ENCODE measurements at places on chromosomes 6 and 20.

- no peak for DNase-seq
These were observed 108.6 kb downstream of the BCKDHB start for GRCh38 chr6:80215063-80215462.

- DNase-seq: no peak
These were observed 1013.7 kb upstream of the GJE1 start for GRCh38 chr6:141118991-141119390.

DNA sequence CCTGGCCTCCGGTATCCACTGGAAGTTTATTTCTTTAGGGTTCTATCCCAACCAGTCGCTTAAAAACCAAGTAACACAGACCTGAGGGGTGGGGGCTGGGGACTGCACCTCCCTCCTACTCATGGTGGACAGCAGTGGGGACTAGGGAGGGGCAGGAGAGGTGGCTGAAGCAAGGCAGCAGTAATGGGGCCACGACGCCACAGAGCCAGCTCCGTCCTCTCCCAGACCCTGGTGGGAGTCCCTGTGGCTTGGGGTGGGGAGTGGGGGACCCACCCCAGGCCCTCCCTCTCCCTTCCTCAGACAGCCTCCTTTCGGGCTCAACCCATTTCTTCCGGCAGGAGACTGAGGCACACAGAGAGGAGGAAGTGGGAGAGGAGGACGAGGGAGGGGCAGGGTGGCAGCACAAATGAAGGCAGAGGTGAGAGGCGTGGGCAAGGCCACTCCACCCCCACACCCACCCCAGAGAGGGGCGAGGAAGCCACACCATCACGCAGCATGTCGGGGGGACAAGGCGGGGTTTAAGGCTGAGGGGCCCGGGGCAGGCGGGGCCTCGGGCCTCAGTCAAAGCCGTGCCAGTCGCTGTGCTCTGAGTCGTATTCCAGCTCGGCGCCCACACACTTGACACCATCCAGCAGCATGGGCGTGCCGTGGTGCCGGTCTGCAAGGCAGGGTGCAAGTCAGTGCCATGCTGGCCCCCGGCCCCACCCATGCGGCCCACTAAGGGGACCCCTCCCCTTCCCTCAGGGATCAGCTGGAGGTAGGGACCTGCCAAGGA, 13.9 kb downstream of the ADISSP start:
- no peak for DNase-seq

DNA sequence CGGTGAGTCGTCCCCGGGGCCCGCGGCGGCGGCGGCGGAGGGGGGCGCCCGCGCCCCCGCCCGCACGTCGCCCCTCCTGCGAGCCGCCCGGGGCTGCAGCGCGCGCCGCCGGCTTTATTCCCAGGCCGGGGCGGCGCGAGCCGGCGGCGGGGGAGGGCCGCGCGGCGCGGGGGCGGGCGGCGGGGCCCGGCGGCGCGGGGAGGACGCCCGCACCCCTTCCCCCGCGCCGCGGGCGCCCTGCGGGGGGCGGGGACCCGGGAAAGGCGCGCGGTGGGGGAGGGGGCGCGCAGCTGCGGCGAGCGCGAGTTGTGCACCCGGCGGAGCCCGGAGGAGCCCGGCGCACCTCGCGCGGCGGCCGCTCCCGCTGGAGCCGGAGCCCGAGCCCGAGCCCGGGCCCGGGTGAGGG, 646 bp downstream of the HMGA1 start:
- DNase-seq: no peak

- no peak for DNase-seq
These were observed 140.6 kb downstream of the RPS12 start for GRCh38 chr6:132954936-132955335.

DNA sequence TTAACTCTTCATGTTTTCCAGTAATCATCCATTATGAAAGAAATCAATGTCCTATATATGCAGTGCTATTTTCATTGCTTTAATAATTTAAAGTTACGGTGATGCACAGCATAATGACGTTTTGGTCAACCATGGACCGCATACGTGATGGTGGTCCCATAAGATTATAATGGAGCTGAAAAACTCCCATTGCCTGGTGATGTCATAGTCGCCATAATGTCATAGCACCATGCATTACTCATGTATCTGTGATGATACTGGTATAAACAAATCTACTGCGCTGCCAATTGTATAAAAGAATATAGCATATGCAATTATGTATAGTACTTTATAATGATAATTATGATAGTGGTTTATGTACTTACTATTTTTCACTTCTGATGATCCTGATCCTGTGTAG, 42.3 kb upstream of the ALDH8A1 start:
- DNase-seq: no peak

DNA sequence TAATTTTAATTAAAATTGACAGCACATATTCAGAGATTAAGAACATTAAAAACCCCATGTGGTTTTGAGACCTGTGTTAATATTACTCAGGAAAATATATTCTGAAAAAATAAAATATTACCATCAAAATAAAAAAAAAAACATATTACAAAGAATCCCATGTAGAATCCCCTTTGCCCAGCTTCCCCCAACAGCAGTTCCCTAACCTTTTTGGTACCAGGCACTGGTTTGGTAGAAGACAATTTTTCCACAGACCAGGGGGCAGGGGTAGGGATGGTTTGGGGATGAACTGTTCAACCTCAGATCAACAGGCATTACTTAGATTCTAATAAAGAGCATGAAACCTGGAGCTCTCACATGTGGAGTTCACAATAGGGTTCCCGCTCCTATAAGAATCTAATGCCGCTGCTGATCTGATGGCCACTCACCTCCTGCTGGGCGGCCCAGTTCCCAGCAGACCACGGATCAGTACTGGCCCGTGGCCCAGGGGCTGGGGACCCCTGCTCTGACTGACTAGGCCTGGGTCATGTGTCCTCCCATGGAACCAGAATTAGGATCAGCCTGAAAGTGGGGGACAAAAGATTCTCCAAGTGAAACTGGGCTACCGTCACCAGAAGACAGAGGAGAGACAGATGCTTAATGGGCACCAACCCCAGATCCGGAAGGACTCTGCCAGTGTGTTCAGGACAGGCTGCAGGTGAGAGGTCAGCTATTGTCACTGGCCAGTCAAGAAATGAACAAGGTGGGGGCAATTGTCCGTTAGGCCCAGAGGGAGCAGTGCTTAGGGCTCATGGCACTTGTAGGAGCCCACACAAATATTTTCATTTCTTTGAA, 235.5 kb downstream of the PREX1 start:
- no peak for DNase-seq

GRCh38 chr20:21117521-21117920, 8.4 kb upstream of the KIZ start:
- DNase-seq: no peak

DNA sequence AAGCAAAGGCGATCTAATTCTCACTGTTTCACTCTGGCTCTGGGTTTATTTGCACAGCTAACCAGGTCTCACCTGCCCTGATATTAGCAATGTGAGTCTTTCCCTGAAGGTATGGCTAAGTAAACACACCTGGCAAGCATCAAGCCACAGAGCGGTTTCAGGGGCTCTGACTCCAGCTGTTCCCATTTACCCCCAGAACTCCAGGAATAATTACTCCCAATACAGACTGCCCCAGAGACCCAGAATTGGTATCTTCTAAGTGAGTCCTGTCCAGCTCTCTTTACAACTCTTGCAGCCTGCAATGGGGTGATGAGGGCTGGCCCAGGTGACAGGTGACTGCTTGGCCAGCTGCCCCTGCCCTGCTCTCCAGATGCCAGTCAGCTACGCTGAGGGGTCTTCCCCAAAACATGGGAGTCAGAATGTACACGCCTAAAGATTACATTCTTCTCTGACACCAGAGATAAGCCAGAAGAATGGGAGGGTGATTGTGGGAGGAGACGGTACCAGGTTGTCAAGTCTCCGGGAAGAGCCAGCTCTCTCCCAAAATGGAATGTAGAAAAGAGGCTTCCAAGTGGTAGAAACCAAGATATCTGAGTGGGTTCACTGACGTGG, 4.9 kb upstream of the LRRN4 start:
- DNase-seq: no peak

DNA sequence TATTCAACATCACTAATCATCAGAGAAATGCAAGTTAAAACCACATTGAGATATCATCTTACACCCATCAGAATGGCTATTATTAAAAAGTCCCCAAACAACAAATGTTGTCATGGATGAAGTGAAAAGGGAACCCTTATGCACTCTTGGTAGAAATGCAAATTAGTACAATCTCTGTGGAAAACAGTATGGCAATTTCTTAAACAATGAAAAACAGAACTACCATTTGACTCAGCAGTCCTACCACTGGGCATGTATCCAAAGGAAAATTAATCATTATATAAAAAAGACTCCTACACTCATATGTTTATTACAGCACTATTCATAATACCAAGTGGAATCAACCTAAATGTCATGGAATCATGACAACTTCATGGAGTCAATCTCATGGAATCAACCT, 611.3 kb upstream of the GJE1 start:
- no peak for DNase-seq

DNA sequence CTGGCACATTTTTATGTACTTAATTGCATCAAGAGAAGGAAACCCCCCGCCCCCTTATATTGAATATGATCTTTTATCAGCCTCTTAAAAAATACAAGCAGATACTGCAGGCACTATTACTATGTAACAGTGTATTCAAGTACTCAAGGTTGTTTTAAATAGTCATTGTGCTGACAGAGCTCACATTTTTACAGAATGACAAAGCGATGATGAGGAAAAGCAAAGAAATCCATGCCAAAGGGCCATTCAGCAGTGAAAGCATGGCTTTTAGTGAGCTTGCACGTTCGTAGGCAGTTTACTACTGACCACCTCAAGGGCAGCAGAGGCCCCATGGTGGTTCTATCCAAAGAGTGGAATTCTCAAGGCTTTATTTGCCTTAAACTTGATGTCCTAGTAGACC, 146.8 kb downstream of the RPS12 start:
- no peak for DNase-seq

- no peak for DNase-seq
These were observed 295.5 kb upstream of the HS3ST5 start for GRCh38 chr6:114638341-114638740.

DNA sequence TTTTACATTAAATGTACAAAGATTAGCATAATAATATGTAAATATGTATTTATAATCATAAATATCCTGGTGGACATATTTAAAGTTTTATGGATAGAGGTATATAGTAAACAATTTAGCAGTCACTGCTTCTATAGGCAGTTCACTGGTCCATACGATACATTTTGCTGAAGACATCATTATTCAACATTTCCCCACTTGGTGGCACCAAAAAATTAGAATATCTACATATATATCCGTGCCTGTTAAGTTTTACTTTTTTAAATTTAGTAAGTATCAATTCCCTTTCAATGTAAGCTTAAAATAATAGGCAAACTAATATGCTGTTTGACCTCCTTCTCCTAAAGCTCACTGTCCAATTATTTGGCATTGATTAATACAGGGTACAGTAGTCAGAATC, 64.2 kb downstream of the LMBRD1 start:
- peak; percentile 9 for DNase-seq

- no peak for DNase-seq
These were observed 49.7 kb downstream of the TP53INP2 start for GRCh38 chr20:34753706-34754461.

DNA sequence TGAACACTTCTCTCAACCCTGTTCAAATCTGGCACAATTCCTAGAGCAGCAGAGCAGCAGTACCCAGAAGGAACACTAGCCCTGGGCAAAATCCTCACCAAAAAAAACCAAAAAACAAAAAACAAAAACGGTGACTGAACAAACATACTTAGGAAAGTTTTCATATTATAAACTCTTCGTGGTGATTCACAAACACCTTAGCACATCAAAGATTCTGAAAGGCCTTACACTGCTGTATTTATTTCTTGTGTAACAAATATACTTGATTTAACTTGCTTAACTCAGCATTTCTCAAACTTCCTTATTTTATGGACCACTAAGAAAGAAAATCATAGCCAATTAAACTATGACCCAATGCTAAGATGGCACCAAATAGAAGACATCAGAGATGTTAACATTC, 57.8 kb upstream of the RREB1 start:
- DNase-seq: no peak

DNA sequence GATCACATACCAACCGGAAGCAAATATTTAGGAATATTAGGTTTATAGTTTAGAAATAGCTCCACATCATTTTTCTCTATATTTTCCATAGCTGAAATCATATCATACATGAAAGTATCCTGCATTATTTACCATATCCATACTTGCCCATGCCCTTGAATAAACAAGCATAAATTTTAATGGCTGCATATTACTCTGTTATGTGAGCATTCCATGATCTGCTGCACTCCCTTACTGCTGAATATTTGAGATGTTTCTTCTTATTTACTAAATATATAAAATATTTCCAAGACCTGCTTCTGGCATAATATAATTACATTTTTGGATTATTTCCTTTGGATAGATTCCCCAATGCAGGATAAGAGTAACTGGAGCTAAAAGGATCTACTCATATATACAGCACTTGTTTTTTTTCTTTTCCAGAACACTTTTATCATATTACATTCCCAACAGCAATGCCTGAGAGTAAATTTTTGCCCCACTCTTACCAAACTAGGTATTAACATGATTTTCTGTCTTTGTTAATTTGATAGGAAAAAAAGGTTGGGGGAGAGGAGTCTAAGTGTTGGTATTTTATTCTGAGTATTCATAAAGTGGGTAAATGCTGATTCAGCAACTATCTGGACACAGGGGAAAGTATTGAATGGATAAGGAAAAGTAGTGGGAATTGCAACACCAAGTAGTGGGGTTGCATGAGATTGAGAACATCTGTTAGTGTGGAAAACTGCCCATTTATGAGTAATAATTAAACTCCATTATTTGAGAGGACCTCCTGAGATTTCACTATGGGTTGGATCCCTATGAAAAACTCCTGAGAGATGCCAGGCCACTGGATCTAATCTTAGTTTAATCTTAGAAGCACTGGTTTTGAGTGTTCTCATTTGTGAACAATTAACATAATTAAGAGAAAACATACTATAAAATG, 76.0 kb downstream of the MAN1A1 start:
- DNase-seq: no peak

DNA sequence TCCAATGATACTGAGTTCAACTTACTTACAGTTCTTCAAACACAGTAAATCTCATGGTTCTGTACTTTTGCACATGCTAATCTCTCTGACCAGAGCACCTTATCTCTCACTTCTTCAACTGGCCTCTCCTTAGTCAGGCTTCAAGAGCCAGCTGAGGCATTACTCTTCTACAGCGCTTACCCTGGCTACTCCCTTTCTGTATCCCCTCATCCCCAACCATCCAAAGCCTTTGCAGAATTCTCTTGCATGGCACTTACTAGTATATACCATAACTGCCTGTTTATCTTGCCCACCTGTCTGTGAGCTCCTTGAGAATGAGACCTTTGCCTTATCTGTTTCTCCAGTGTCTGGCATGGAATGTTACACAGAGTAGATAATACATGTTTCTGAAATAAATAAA, 49.2 kb downstream of the SESN1 start:
- DNase-seq: no peak

DNA sequence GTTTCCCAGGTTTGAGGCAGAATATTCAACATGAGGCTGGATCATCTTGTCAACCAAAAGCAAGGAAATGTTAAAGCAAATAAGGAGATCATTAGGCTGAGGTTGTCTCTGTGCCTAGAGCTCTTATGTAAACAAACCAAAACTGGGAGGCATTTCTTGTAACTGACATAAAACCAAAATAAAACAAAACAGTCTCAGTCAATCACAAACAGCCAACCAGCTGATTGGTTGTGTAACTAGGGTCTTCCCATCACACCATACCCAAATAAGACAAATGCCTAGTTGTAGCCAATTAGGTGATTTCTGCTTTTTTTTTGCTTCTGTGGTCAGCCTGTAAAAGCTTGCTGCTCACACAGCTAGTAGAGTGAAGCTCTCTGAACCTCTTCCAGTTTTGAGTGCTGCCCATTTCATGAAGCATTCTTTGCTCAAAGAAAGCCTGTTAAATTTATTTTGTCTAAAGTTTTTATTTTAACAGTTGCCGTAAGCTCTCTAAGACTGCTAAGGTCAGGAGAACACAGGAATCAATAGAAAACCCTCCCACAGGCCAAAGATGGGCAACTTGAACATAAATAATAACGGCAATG, 8.9 kb upstream of the FITM2 start:
- DNase-seq: no peak

All from Jurkat, Clone E6-1 (cell line).